ENCODE measurements at places on chromosomes 5 and 9.

- DNase-seq = no peak
These were observed 102.9 kb downstream of the ZFAND5 start for GRCh38 chr9:72262063-72262462.

DNA sequence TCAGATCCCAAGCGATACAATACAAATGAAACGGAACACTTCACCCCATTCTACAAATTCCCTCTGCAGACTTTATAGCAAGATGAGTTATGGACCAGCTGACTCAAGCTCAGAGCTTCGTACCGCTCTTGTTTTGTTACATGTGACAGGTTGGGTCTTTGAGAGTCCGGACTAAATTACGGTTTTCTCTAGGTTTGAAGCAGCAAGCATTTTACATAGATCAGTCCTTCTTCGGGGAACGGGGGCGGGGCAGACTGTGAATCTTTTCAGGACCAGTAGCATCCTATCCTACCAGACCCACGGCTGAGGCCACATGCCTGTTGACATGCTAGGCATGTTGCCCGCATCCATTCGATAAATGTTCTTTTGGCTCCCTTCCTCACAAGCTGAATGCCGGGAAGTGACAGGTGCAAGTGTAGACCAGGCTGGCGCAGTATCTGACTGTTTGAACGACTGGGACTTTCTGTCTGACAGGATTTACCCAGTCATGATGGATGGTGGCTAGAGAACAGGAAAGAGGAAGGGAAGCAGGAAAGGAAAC is 811.0 kb upstream of the GRAMD2B start:
- no peak for DNase-seq

GRCh38 chr5:114308017-114308416 is 53.9 kb upstream of the KCNN2 start:
- no peak for DNase-seq

DNA sequence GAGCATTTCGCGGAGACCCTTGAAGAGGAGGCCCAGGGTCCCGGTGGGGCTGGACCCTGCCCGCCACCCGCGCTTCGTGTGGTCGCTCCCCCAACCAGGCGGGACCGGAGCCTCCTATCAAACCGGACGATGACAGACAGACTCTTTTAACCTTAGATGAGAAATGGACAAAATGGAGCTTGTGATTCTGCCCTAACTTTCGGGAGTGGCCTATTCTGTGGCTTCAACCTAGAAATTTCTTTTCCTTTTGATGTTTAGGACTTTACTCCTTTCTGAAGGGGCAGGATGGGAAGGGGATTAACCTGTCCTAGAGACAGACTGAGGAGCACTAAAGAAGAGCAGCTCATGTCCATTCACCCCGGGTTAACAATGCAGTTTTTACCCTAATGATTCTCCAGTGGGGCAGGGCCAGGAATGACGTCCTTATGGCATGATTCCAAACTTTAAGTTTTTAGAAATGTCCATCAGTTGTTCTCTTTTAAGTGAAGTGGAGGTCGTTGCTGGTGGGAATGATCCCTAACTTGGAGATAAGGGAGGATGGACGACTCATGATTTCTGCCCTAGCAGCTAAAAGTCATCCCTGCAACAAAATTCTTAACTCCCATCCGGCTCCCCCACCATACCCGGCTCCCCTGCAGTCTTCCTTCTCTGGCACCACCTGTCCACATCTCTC is 1.0 kb downstream of the NIPSNAP3A start:
- DNase-seq = no peak

GRCh38 chr9:2638871-2639673 is 17.5 kb downstream of the VLDLR start:
- DNase-seq = no peak

DNA sequence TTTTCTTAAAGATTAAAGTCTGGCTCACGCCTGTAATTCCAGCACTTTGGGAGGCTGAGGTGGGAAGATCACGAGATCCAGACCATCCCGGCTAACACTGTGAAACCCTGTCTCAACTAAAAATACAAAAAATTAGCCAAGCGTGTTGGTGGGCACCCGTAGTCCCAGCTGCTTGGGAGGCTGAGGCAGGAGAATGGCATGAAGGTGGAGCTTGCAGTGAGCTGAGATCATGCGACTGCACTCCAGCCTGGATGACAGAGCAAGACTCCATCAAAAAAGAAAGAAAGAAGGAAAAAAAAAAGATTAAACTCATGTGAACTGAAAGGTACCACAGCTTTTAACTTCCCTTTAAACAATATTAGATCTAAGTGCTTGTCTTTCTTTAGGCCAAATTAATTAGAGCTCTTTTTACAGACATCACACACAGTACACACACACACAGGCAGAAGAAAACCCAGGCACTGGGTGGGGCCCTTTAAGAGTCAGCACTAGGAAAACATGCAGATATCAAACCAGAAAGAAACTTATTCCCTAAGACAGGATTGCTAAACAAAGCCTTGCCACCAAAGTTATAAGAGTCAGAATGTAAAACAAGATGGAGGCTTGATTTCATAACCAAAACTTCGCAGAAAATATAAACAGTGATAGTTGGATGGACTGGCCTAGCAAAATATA is 29.3 kb upstream of the UHRF2 start:
- DNase-seq = no peak

GRCh38 chr9:137281345-137282116 is 4.0 kb downstream of the TOR4A start:
- DNase-seq = no peak

DNA sequence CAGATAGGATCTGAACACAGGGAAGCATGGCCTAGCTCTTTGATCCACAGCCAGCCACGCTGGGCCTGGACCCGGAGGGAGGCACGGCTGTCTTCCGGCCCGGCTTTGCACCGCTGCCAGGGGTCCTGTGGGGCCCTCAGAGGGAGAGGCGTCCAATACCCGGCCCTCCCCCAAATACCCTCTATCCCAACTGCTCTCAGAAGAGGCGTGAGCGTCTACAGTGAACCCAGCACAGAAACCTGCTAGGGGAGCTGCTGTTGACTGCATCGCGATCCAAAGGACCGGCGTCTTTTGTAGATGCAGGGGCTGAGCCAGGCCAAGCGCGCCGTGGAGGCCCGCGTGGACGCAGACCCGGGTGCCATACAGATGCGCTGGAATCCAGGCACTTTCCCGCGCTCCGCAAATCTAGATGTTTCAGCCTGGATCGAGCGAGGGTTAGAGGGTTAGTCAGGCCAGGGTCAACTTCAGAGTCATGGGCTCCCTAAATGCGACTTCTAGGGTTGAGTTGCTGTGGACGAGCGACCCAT is 1.1 kb upstream of the TCF7 start:
- no peak for DNase-seq

GRCh38 chr5:81788329-81788728 is 37.4 kb upstream of the SSBP2 start:
- no peak for DNase-seq

DNA sequence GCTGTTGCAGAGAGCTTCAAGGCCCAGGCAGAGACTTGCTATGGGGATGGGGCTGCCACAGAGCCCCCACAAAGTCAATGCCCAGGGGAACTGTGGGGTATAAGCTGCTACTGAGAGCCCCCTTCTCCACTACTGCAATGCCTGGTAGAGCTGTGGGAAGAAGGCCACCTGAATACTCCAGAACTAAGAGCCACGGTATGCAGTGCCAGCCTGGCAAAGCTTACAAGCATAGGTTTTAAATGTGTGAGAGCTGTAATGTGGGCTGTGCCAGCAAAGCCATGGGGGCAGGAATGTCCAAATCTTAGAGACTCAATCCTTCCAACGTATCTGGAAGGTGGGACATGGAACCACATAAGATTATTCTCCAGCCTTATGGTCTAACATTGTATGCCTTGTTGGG is 49.2 kb downstream of the XRCC4 start:
- DNase-seq = no peak

DNA sequence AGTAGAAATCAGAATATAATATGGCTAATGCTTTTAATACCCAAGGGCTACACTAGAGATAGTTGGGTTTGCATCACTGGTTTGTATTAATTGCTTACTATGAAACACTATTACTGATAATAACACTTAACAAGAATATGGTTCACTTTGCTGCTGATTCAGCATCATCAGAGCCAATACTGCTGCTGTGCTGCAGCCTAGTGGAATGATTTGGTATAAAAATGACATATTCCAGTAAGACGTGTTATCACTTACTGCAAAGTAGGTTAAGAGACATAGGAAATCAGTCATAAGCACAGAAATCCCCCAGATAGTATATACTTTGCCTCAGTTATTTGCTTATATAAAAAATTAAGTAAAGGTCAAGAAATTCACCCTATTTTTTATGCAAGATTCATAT is 2.8 kb downstream of the CDH10 start:
- DNase-seq = no peak

DNA sequence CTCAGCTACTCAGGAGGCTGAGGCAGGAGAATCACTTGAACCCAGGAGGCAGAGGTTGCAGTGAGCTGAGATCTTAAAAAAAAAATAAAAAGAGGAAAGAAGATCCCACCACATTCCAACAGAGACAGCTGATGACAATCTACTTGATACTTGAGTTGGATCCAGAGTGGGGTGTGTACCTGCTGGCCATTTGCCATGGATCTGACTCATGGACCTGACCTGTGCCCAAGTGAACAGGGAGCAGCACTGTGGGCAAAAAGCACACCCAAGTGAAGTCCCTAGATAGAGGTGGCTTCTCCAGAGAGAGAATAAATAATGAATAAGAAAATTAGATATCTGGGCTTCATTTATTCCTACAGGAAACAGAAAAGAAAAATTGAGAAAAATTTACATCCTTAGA is 81.2 kb upstream of the MIER3 start:
- no peak for DNase-seq

DNA sequence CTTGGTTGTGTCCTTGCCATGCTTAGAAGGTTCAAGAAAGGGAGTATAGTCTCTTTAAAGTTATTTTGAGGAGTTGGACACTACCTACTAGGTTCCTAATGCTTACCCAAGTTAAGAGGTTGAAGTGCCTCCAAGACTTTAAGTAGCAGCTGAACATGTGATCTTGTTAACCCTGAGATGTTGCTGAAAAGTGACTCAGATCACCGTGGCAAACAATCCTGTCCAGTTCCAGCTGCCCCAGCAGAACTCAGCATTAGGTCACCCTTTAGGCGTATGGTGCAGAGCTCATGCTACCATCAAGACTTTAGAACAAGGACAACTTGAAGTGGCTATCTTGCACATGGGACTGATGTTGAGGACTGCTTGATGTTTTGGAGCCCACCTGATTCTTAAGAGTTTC is 22.5 kb downstream of the ZNF462 start:
- no peak for DNase-seq

DNA sequence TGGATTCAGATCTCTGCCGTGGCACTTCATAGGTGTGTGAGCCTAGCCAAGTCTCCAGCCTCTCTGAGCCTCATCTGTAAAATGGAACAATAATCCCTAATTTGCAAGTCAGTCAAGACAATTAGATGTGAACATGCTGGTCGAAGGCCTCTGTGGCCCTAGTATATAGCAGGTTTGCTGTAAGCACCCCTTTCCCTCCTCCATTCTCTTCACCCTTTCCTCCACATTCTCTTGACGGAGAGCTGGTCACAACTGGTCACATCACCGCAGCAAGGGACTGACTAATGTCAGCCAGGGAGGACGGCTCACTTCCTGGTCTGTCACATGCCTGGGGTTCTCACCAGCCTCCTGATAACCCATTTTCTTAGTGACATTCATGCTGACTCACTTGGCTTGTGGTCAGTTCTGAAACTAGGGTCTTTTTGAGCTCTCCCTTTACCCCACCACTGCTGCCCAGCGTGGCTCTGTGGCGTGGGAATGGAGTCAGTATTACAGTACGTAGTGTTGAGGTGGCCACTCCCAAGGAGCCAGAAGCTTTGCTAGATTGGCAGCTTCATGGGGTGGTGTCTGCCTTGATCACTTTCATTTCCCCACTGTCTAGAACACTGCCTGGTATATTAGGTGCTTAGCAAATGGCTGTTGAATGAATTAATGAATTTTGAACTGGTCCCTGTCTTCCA is 47.8 kb downstream of the ERGIC1 start:
- no peak for DNase-seq

GRCh38 chr9:112110777-112111113 is 64.4 kb downstream of the SUSD1 start:
- DNase-seq = no peak

DNA sequence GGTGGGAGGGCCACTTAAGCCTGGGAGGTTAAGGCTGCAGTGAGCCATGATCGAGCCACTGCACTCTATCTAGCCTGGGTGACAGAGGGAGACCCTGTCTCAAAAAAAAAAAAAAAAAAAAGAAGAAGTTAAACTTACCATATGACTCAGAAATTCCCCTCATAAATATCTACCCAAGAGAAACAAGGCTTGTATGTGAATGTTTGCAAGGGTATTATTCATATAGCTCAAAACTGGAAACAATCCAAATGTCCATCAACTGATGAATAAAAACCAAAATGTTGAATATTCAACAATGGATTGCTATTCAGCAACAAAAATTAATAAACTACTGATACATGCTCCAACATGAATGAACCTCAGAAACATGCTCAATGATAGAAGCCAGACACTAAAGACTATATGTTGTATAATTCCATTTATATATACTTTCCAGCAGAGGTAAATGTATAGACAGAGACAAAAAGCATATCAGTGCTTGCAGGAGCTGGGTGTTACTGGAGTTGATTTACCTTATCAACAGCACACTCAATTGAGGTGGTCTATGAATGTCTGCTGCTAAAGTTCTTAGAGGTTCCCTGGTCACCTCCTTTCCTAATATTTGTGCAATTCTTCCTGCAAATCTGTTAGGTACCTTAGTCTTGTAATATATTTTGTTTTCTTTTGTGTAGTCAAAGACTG is 5.3 kb upstream of the SREK1 start:
- no peak for DNase-seq

DNA sequence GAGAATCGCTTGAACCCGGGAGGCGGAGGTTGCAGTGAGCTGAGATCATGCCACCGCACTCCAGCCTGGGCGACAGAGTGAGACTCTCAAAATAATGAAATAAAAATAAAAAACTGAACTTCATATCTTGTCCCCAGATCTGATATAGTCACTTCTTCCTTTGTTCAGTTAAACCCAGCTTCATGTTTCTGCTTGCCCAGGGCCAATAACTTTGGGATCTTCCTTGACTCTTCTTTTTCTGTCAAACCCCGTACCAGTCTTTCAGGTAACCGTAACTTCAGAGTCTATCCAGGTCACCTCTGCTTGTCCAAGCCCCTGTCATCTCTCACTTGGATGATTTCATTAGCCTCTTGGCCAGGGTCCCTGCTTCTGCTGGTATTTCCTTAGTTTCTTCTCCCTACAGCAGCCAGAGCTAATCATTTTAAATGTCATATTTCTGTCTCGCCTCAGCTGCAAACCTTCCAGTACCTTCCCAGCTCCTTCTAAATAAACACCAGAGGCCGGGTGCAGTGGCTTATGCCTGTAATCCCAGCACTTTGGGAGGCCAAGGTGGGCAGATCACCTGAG is 19.7 kb upstream of the ABL1 start:
- no peak for DNase-seq
